Omental fat pad (tissue), 4 donors: ENCODE measurements at places on chromosomes 6 and 20.

GRCh38 chr20:56363491-56363890 lies 4.7 kb downstream of the FAM210B start:
- DNase-seq = no peak

- DNase-seq = no peak
These were observed 1.1 kb downstream of the EIF2S2 start for GRCh38 chr20:34110745-34111641.

GRCh38 chr6:27814665-27815424 lies 97.4 kb downstream of the OR2B2 start:
- no peak for DNase-seq

DNA sequence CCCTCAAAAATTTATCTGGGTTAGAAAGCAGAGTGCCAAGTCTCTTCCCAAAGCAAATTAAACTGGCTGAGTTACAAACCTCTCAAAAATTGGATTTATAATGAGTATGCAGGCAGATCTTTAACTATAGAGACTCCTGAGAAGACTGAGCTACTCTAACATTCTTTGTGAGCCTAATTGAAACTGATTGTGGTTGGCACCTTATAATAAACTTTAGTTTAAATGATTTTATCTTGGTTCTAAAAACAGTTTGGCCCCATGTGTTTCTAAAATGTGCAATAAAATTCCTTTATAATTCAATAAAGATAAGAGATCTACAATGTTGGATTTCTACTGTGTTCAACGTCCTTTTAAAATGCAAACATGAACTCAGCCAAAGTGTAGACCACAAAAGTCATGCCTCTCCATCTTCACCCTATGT lies 480.2 kb upstream of the RNF217 start:
- no peak for DNase-seq

GRCh38 chr6:81861281-81861680 lies 108.8 kb upstream of the TENT5A start:
- DNase-seq = no peak

GRCh38 chr6:121485359-121485811 lies 49.9 kb downstream of the GJA1 start:
- no peak for DNase-seq

- DNase-seq = no peak
These were observed 24.4 kb downstream of the PCMTD2 start for GRCh38 chr20:64279826-64280459.

- DNase-seq = no peak
These were observed 3.7 kb downstream of the MANEA start for GRCh38 chr6:95581073-95581472.

DNA sequence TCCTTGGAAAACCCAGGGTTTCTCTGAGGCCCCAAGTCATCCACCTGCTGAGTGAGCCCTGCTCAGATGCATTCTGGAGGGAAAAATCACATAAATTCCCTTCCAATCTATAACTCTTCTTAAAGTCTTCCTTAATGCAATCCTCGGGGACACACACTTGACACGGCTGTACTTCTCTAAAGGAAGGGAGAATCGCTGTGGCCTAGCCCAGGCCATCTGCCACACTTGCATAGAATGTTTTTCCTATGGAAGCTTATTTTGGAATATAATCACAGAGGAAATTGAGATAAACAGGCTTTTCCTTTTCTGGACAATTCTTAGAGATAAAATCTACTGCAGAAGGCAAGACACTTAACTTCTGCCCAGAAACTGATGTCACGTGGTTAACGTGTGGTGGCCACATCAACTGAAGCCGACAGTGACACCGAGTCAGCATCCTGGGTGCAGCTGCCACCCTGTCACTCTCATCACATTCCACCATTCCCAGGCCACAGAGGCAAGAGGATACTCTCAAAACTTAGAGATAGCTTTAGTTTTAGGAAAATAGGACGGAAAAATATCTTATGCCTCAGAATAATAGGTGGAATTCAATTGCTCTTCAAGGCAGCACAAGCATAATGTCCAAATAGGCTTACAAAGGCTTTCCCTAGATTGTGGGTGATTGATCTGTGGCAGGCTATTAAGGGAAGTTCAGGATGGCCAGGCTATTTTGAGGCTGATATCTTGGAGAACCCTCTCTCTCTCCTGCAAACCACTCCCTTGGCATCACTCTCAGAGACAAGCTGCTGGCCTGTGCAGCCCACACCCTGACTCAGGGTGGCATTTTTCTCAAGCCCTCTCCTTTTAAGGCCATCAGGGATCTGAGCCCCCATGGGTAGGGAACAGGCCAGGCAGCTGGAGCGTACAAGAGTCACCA lies 29.6 kb downstream of the PSMB1 start:
- no peak for DNase-seq

DNA sequence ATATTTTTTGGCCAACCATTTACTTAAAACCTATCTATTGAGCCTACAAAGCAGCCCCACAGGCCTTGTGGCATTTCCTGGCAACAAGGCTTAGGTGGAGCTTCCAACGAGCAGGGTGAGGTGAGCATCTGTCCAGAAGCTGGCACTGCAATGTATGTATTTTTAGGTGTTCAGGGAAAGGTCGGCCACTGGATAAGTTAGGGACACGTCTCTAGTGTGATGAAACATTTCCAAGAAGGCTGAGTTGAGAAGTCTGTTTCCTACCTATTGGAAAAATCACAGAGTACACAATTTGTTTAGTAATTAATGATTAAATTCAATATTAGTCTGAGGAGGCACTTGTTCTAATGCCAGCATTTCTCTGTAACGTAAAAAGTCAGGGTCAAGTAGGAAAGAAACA lies 17.8 kb upstream of the RCAN2 start:
- DNase-seq = no peak

GRCh38 chr6:42049116-42049809 lies 1.1 kb upstream of the TAF8 start:
- no peak for DNase-seq

DNA sequence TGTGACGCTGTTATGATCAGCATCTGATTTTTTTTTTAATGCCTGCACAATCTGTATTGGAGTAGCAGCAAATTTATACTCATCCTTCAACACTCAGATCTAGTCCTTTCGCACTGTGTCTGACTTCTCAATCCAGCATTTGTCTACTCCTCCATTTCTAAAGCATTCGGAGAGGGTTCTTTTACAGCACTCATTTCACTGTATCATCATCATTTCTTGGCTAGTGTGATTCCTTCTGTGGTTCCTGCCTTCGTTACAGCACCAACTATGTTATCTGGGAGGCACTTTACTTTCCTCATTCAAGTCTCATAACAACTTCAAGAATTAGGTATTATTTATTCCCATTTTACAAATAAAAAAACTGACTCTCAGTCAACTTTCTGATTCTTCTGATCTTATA lies 18.0 kb downstream of the NUDT3 start:
- DNase-seq = no peak

DNA sequence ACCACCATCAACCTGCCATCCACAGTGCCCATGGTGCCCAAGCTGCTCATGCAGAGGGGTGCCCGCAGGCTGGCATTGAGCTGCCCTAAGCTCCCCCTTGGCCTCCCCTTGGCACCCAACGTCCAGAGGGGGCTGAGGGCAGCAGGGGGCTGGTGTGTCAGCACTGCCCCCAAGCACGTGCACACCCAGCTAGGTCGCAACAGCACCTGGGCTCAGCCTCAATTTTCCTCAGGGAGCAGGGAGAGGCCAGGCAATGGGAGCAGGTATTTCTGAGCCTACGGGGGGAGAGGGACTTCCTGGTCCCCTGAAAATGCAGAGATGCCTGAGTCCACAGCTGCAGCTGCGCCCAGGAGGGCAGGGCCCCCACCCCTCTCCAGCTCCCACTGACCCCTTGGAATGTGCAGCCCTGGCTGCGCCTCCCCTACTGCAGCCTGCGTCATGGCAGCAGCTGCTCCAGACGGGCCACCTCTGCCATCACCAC lies 204.2 kb downstream of the ANKRD60 start:
- no peak for DNase-seq

DNA sequence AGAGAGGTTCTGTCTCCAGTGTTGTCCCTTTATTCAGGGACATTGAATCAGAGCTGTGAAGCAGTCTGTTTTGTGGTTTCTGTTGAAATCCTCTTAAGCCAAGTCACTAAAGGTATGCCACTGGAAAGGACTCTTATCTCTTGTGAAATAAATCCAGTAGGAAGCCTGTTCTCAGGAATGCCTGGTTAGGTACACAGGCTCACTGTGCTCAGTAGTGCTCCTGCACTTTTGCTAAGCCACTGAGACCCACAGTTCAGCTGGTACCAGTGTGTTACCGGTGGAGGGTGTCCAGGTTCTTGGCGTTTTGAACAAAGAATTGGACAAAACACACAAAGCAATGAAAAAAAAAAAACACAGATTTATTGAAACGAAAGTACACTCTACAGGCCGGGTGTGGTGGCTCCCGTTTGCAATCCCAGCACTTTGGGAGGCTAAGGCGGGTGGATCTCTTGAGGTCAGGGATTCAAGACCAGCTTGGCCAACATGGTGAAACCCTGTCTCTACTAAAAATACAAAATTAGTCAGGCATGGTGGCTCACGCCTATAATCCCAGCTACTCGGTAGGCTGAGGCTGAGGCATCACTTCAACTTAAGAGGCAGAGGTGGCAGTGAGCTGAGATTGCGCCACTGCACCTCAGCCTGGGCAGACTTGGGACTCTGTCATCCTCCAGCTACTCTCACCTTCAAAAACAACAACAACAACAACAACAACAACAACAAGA lies 186.1 kb downstream of the JARID2 start:
- no peak for DNase-seq

DNA sequence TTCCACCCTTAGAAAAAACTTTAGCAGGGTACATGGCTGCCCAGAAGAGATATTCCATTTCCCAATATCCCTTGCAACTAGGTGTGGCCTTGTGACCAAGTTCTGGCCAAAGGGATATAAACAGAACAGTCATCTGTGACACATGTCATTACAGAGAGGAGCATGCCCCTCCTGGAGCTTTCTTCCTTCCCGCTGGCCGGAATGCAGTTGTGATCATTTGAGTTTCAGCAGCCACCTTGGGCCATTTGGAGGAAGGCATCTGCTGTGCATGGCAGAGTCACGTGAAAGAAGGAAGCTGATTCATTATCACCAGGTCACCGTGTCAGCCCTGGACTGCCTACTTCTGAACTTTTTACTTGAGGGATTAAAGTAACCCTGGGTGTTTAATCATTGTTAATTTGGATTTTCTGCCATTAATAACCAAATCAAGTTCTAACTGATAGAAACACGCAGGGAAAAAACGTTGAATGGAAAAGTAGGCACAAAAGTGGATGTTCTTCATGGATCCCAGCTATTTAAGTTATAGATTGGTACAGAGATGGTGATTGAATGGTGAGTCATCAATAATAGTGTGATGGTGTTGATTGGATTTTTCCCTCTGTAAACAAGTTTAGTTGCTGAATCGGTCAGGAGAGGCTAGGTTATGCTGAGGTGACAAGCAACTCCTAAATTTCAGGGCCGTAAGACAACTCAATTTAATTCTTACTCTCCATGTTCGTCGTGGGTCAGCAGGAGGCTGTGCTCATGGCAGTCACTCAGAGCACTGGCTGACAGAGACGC lies 80.7 kb upstream of the CCDC167 start:
- no peak for DNase-seq

DNA sequence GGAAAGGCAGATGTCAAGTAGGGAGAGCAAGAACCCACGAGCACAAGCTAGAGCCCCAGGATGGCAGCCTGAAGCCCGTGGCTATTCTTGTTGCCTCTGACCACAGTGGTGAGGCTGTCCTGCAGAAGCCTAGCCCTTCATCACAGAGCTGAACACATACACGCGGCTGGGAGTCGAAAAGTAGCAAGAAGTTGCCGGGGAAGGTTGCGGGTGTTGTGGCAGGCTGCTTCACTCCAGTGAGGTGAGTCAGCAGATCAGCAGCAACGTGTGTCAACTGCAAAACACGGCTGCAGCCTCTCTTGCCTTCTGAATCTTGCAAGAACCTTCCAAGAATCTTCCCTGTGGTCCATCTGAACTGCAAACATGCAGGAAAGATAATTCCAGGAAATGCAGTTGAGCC lies 10.6 kb upstream of the STX16 start:
- no peak for DNase-seq

DNA sequence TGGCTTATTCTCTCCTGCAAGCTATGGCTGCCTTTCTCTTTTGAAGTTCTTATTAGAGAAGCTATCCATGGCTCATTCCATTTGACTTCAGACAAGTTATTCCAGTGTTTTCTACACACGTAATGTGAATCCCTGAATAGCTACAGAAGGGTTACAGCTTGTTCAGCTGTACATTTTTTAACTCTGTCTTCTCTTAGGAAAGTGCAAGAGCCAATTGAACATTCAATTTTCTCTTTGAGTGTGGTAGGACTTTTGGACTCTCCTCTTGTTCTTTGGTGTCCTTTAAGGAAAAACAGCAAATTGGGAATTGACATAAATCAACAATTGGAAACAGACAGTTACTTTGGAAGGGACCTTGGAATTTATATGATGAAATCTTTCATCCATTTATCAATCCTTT lies 125.8 kb downstream of the EPM2A start:
- no peak for DNase-seq
